GM23338 (cell line): ENCODE measurements at places on chromosomes 4 and X.

GRCh38 chr4:61011051-61011450 lies 189.1 kb upstream of the ADGRL3 start:
- DNase-seq: no peak

DNA sequence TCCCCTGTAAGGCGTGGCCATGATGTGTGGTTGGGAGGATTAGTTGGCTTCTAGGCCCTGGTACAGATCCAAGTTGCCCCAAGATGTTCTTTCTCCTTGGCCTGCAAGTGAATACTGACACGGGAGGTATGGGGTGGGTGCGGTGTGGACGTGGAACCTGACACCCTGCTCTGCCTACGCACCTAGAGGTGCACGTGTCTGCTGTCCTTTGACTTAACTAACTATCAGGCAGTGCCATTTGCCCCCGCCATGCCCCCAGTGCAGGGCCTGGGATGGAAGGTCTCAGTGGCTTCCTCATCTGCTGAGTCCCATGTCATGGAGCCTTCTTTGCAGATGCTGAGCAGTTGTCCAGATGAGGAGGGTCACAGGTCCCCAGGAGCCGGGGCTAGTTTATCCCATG lies 90.8 kb downstream of the PSAPL1 start:
- DNase-seq: no peak

- no peak for DNase-seq
Measured at GRCh38 chr4:3827616-3828492, 61.7 kb downstream of the ADRA2C start.

GRCh38 chr4:184190711-184191110 lies 27.0 kb downstream of the ENPP6 start:
- DNase-seq: no peak

DNA sequence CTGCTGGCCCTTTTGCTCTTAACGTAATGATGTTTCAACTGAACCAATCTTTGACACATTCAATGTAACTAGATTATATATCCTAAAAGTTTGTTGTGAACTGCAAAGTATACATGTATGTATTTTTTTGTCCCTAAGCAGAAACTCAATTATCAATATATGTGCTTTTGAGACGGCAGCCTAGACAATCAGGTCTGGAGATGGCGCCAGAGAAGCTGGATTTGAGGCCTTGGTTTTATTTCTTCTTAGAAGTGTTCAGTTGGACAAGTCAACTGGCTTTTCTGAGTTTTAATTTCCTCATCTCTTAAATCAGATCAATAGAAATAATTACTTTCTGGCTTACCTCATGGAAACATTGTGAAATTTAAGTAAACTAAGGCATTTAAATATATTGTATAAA lies 62.5 kb downstream of the DCAF8L1 start:
- peak; percentile 2 for DNase-seq

DNA sequence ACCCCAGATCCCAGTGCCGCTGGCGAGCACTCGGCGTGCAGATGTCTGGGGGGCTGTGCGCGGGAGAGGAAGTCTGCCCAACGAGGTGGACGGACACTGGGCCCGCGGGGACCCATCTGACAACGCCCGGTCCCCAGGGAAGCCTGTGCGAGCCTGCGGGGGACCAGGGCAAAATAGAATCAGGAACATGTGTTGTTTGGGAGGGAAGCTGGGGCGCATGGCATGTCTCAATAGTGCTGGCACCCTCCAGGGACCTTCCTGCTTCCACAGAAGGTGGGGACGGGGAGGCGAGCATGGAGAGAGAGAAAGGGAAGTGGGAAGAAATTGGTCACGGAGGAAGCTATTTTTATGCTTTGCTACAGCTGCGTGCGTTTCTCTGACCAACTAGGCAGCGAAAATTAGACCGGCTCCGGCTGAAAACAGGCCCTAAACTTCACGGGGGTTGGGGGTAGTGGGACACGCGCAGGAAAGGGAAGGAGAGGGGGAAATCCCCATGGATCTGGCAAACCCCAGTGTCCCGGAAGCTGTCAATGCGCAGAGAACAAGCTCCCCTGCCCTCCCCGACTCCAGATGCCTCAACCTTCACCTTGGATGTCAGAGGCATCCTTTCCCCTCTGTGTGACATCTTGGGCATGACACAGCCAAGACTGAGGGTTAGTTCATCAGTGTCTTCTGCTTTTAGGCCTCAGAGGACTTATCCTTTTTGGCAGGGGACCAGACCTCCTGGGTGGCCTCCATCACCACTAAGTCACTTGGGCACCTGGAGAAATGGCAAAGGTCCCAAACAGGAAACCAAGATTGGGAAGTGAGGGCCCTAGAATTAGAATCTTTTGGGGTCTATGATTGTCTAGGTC lies 169.8 kb upstream of the BCOR start:
- DNase-seq: no peak

GRCh38 chr4:159395693-159396092 lies 292.8 kb downstream of the RAPGEF2 start:
- DNase-seq: no peak

DNA sequence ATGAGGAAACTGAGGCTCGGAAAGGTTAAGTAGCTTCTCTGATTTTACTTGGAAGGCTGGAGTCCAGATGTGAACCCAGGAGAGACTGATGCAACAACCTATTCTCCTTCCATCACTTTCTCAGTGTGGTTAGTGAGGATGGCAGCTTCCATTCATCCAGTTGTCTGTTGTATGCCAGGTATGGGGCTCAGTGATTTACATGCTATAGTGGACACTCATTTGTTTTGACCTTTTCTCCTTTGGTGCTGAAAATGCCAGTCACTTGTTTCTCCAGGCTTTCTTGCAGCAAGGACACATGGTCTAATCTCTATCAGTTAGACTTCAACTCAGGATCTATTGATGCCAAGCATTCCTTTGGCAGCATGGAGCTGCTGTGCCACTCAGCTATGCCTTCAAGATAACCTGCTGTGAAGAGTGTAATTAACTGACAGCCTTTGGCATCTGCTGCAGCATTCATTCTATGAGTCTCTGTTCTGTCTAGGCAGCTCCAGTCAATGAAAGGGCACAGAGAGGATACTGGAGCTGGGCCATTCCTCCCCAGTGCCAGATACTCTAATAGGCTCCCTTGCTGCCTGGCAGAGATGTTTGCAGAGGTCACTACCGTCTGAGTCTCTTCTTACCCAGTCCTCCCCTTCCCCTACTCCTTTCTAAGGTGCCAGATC lies 11.0 kb upstream of the CWH43 start:
- DNase-seq: no peak

DNA sequence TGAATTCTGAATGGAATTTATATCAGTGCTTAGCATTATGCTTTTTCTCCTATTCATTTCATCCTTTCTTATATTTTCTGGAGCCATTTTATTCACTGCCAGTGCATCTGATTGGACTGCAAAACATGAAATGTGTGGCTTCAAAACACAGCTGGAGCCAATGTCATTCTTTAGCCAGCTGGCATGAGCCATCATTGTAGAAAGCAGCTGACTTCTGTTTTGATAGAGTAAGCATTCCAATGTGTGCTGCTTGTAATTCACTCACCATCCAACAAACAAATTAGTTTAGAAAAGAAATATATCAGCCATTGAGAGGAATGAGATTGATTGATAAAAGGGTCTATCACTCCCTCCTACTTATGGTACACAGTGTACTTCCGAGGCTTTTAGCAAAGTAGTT lies 2616.0 kb downstream of the ARAP2 start:
- DNase-seq: no peak

- DNase-seq: peak; percentile 61
Measured at GRCh38 chr4:129344058-129344457, 248.1 kb downstream of the C4orf33 start.

DNA sequence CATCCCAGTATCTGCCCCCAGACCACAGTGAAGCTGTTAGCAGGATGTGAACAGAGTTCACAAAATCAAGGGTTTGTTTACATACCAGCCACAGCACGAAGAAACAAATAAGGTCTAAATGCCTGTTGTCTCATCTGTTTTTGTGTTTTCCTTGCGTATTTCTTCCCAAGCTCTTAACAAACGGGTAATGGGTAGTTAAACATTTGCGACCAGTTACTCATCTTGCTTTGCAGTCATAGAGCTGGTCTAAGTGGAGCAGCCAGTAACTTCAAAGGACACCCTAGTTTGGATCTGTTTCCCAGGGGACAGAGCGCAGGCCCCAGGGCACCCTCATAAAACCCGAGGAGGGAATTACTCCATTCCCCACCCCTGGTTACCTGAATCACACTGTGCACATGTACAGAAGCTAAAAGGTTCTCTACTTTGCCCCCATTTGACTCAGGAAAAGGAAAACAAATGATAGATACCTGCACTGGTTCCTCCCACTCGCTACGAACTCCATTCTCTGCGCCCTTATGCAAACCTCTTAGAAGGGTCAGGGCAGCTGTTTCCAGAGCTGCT lies 68.8 kb downstream of the MAML3 start:
- DNase-seq: no peak

- peak; percentile 18 for DNase-seq
Measured at GRCh38 chr4:151744614-151745013, 16.2 kb downstream of the GATB start.

GRCh38 chr4:165970703-165971420 lies 97.8 kb downstream of the TLL1 start:
- no peak for DNase-seq

GRCh38 chr4:83231620-83232076 lies 53.0 kb downstream of the COQ2 start:
- DNase-seq: no peak

GRCh38 chrX:65866146-65866545 lies 173.7 kb downstream of the VSIG4 start:
- no peak for DNase-seq

- no peak for DNase-seq
Measured at GRCh38 chr4:43224559-43224958, 332.0 kb downstream of the GRXCR1 start.
